ENCODE measurements at places on chromosomes 12 and 14.

GRCh38 chr14:38074081-38074480 is 133.6 kb upstream of the SSTR1 start:
- DNase-seq, result no peak

- peak; percentile 51 for DNase-seq
These were observed 59.8 kb upstream of the C12orf71 start for GRCh38 chr12:27142101-27142721.

GRCh38 chr14:85301506-85301905 is 228.4 kb upstream of the FLRT2 start:
- DNase-seq, result no peak

- no peak for DNase-seq
These were observed 4.7 kb upstream of the CDH24 start for GRCh38 chr14:23062002-23062401.

- DNase-seq, result peak; percentile 37
These were observed 4.4 kb upstream of the TINF2 start for GRCh38 chr14:24246765-24247212.

All from stimulated activated CD4-positive, alpha-beta T cell treated with anti-CD3 and anti-CD28 coated beads, Interleukin-15, amount 100 ng/mL, for 24 hours (primary cell).